ENCODE measurements at places on chromosomes 7 and 10. TPM values are rescaled to one million over a fixed set of nuclear protein-coding genes. Genes with fewer than 3 reads are reported as not detected.

Gene ZNF117
- total RNA-seq, result 6.4 TPM

GRCh38 chr10:59868696-59869593, 37.4 kb downstream of the CCDC6 start:
- DNase-seq, result no peak

Gene CYREN
- 76.5 TPM for total RNA-seq

Gene TMEM196
- not detected for total RNA-seq

- DNase-seq, result no peak
These were observed 44.8 kb upstream of the TARP start for GRCh38 chr7:38318241-38318640.

DNA sequence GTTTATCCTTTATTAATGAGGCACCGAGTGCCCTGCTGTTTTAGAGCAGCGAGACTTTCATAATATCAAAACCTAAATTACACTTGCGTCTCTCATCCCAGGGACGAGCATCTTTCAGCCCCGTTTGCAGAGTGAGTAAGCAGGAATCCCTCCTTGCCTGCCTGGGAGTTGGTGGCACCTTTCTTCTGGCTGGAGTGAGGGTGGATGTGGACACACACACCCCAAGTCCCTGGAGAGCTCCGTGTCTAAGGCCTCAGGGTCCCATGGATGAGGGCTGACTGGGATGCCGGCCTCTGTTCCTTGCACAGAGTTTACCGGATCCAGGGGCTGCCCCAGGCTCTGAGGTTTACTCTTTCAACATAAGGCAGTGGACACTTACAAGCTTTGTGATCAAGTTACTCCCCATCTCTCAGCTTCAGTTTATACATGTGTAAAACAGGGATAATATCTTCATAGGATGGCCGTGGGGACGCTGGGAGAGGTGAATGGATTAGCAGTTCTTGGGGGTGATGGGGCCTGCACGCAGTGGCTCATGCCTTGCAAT, 24.5 kb downstream of the POLL start:
- DNase-seq, result no peak

Gene OPN4
- total RNA-seq, result not detected

Gene PRKAR1B
- total RNA-seq, result 23.7 TPM

GRCh38 chr10:122186816-122187810, 84.0 kb upstream of the BTBD16 start:
- DNase-seq, result no peak

GRCh38 chr10:5468262-5469106, 30.9 kb downstream of the CALML5 start:
- no peak for DNase-seq

Measured in kidney epithelial cell (primary cell).